ENCODE measurements at places on chromosomes 6 and 20.

DNA sequence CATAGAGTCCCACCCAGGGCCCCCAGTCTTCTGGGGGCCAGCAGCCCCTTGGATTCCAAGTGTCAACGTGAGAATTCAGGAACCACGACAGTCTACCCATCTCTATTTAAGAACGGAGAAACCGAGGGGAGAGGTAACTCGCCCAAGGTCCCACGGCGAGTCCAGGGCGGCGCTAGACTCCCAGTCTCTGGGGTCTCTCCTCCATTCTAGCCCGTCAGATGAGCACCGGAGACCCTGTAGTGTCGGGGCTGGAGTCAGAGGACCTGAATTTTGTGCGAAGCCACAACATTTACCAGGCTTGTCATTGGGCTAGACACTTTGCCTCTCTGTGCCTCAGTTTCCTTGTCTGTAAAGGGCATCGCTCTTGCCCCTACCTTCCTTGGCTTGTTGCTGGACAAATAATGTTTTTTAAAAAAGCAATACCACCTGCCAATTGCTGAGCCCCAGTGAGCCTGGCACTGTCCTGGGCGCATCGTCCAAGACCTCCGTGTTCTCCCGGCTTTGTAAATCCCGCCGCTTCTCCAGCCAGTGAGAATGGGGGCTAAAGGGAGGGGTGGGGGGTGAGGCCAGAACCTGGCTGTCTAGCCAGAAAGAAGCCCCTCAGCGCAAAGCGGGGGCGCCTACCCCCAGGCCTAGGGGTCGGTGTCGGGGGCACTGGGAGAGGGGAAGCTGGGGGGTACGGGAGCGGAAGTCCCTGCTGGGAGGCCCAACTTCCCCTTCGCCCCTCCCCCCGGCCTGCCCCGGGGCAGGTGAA is 91.7 kb downstream of the NCR2 start:
- no peak for DNase-seq

GRCh38 chr6:153963352-153963751 is 75.7 kb upstream of the OPRM1 start:
- DNase-seq = no peak

GRCh38 chr6:27630727-27631608 is 158.1 kb upstream of the ZNF184 start:
- no peak for DNase-seq

GRCh38 chr20:63158845-63159244 is 57.1 kb downstream of the YTHDF1 start:
- no peak for DNase-seq

GRCh38 chr6:25017932-25018567 is 82.3 kb upstream of the RIPOR2 start:
- peak; percentile 34 for DNase-seq

DNA sequence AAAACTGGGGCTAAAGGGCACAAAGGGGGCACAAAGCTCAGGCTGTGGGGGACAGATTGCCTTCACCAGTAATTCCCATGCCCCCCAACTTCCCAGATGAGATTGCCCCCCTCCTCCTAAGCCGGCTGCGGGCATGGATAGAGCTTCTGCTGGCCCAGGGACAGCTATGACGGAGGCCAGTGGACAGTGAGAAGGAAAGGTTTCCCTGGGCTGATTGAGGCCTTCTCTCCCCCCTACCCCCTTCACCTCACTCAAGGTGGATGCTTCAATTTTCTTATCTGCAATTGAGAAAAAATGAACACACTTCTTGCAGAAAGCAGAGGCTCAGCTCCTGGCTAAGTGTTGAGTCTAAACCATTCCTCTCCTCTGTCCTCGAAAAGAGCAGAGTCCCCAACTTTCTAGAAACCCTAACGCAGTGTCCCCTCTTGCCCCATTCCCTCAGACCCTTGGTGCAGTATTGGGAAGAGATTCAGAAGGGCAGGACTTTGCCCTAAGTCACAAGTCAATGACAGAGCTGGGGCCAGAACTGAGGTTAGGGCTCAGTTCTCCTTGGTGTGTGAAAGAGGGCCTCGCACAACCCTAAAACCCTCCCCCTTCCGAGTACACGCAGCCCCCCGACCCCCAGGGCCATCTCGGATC is 808 bp downstream of the SDC4 start:
- no peak for DNase-seq

DNA sequence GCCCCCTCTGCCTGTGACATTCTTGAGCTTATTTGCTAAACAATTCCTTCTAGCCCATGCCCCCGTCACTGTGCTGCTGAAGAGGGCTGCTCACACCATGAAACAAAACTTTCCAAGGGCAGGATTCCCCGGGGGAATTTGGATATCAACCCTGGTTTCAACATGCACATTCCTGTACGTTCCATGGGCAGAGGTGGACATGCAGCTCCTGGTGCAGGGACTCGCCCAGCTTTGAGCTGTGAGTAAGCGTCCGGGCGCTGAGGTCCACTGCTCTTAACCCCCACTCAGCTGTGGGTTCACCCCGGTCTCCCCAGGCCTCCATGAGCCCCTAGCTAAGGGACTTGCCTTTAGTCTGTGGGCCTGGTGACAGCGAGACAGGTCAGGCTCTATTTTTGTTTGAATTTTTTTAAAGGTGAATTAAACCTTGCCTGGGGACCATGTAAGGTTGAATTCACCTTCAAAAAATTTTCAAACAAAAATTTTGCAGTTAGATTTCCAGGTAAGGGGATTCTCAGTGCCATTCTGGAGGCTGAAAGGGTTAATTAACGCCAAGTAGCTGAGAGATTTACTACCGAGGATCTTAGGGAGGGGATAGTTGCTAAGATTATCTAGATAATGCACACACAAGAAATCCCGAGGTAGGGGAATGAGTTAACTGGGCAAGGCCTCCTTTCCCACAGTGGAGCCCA is 70.3 kb upstream of the SLC22A23 start:
- no peak for DNase-seq

DNA sequence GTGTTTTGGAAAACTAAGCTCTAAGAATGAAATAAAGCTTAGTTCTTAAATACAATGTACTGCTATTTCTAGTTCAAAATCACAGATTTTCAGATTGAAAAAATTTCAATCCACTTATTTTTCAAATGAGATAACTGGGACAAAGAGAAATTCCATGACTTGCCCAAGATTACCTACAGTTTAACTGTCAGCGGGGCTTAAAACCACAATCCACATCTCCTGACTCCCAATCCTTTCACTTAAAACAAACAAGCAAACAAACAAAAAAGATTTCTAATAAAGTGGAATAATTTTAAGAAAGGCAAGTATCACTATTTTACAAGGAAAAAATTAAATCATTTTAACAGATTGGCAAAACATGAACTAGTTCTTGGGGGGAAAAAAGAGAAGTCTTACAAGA is 4.2 kb downstream of the PHIP start:
- DNase-seq = no peak

DNA sequence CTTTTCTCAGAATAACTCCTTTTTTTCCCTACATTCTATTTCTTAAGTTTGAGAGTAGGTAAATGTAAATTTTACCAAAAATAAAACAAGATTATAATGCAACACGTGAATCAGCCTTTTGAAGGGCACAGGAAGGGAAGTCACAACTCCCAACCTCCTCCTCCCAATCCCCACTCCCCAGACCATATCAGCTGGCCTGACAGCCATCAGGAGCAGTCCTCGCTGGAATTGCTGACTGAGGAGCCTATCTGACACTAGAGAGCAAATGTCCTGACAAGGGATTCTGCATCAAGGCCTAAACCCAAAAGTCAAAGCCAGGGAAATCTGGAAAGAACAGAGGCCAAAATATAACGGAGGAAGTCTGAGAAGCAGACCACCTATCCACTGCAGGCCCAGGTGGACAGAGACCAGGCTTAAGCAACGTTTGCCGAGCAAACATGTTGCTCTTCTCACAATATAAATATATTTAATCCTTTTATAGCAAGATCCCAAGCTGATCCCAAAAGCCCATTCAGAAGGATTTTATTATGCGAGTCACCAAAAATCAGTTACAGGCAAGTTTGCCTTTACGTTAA is 2.5 kb downstream of the RRAGD start:
- DNase-seq = no peak

GRCh38 chr6:128638817-128639216 is 118.4 kb upstream of the PTPRK start:
- no peak for DNase-seq

DNA sequence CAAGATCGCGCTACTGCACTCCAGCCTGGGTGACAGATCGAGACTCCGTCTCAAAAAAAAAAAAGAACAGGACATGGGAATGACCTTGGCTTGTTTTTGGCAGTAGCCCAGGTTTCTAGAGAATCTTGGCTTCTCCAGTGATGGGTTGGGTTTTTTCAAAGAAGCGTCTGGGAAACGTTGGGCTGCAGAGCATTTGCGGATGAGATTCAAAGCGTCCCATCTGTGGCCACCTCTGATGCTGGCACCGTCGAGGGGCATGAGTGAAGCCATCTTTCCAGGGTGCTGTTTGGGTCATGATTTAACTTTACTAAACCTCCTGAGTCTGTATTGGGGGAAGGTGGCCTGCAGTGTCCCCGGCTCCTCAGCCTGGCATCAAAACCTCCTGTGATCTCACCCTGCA is 43.2 kb upstream of the SRF start:
- DNase-seq = no peak

- no peak for DNase-seq
These were observed 3.8 kb upstream of the NPEPL1 start for GRCh38 chr20:58688840-58689239.

Measured in activated naive CD4-positive, alpha-beta T cell (primary cell).